ENCODE measurements at places on chromosomes 3 and 15. TPM values are rescaled to one million over a fixed set of nuclear protein-coding genes. Genes with fewer than 3 reads are reported as not detected.

DNA sequence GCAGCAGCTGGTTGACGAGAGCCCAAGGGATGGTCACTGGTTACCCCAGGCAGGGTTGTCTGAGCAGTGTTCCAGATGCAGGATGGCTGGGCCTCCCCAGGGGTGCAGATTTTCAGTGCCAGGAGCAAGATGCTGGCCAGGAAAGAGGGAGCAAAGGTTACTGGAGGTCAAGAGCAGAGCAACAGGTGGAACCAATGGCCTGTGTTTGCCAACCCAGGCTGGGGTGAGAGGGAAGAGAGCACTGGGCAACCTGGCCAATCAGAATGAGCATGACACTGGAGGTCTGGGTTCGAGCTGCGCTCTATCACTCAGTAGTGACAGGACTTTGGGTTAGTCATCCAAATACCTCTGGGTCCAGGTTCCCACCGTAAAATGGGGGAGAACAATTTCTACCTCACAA, 90.6 kb upstream of the TLE3 start:
- DNase-seq = no peak

GRCh38 chr3:87413814-87414213, 137.4 kb upstream of the POU1F1 start:
- no peak for DNase-seq

- DNase-seq = peak; percentile 89
These were observed 155.6 kb upstream of the STT3B start for GRCh38 chr3:31377045-31377642.

DNA sequence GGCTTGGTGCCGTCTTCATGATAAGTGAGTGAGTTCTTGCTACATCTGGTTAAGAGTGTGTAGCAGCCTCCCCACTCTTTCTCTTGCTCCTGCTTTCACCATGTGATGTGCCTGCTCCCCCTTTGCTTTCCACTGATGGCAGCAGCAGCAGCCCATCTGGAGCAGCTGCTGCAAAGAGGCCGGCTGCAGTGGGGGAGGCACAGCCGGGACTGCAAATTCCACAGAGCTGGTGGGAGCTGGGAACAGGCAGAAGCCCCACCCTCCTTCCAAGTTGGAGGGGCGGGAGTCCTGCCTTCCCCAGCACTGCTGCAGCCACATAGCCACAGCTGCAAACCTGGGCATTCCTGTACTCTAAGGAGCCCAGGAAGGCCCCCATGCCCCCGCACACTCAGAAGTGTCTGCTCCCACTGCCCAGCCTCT, 62.8 kb upstream of the IMPG2 start:
- no peak for DNase-seq

GRCh38 chr3:174854987-174855386, 4.1 kb upstream of the NAALADL2 start:
- no peak for DNase-seq

The DPPA2 gene
- not detected for total RNA-seq

The CYP1A1 gene
- total RNA-seq = 0.17 TPM

The IGSF10 gene
- 0.31 TPM for total RNA-seq

The GUCA1C gene
- total RNA-seq = not detected

The SPTSSB gene
- total RNA-seq = not detected

Measured in A172 (cell line).